ENCODE measurements at places on chromosomes 5 and 9. TPM values are rescaled to one million over a fixed set of nuclear protein-coding genes. Genes with fewer than 3 reads are reported as not detected.

- no peak for DNase-seq
These were observed 54.5 kb downstream of the ALDH1A1 start for GRCh38 chr9:72898360-72898759.

GRCh38 chr5:33565324-33565723 lies 124.6 kb downstream of the TARS1 start:
- no peak for DNase-seq

DNA sequence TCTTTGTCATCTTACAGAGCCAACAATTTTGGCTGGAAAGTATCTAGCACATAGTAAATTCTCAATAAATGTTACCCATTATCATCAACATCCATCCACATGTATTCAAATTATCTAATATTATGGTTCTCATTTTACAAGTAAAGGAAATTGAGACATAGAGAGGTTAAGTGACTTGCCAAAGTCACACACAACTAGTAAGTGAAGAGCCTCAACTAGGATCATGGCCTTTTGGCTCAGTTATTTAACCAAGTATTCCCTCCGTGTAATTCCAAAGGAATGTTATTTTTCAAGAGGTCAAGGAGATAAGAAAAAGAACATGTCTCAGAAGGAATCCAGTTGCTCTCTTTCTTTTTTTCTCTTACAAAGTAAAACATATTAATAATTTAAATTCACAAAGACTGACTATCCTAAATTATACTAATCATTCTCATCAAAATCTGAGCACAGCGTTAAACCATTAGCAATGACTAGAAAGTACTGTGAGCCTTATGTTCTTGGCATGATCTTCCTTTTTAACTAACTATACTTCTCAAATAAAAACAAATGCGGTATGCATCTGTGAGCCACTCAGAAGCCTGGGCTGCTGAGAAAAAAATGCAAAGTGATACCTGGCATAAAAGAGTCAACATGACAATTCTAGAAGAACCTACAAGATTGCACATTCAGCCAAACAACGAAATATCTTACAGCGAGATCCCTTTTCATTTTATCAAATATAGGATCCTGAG lies 350.9 kb downstream of the GLIS3 start:
- DNase-seq: no peak

DNA sequence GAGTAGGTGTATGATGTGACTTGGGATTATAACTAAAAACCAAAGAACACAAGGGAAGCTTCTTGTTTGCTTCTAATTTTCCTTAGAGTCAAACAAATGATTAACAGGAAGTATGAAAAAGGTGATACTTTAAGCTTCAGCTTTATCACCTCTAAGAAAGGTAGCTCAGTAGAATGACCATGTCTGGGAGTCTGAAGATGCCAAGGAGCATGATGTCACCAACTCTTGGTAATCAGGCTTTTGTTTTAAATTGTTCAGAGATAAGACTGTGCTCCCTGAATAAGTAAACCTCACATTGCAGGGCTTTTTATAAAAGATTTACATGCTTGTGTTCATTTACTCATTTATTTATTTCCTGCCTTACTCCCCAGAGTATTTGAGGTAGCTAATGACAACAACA lies 169.9 kb downstream of the FER start:
- peak; percentile 7 for DNase-seq

DNA sequence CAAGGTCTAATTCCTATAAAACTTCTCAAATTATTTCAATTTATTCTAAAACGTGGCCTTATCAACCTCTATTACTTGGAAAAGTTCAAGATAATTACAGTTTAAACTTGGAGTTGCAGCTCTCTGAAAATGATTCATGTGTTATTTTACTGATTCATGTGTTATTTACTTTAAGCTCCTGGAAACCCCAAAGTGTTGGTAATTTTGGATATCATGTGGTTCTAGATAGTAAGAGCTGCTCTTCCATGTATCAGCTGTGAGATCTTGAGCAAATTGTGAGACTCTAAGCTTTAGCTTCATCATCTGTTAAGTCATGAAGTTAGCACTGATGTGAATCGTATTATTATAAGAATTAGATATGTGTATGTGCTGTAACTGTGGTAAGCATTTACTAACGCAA lies 749.2 kb downstream of the TLE4 start:
- no peak for DNase-seq

DNA sequence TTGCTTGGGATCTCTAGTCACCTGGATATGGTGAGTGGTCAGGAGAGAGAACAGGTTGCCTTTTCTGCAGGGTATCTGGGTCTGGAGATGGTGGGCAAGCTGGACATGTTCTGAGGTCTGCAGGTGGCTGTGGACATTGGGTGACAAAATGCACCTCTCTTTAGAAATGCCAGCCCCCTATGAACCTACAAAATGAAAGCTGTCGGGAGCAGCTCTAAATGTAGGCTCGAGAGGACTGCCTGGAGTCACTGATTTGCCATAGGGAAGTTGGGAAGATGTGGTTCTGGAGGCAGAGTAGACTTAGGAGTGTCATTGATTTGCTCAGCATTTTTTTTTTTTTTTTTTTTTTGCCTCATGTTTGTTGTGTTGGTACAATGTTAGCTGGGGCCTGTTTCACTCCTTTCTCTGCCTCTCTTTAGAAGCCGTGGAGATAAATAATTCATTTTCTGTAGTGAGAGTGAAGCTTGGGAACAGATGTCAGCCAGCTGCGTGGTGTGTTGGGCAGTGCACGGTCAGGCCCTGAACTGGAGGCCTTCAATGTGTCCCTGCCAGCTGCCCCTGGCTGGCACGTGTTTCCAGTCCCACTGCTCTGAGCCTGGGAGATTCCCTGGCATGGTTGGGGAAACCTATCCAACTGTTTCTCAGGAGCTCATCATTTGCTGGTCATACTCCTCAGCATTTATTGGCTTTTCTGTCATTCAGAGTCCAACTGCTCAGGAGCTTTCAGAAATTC lies 5.4 kb downstream of the RGS3 start:
- DNase-seq: no peak

DNA sequence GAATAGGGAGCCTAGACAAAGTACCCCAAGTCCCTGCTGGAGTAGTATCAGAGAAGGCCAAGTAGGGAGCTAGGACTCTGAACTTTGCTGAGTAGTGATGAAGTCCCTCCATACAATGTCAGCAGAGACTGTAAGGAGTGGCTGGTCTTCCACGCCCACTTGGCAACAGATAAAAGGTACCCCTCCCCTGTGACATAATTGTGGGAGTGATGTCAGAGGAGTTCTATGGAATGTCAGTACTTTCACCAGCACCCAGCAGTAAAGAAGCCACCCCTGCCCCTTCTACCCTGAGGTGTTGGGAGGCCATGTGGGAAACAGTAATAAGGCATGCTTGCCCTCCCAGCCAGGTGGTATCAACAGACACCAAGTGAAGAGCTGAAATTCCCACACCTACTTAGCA lies 143.9 kb downstream of the SLIT3 start:
- DNase-seq: no peak

DNA sequence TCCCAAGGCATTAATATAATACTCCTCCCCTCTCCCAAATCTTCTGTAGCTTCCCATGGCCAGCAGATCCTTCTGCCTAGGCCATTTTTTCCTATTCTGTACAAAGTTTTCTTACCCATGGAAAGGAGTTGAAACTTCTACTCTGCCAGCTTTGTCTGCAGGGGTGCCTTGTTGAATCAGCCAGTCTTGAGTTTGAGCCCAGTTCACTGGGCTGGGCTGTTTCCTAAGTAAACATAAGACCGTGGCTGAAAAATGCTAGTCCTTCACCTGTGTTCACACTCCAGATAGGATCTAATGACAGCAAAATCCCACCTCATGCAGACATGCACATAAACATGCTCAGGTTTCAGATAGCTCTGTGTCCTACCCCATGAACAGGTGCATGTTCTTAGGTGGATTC lies 10.4 kb downstream of the TEX48 start:
- no peak for DNase-seq

DNA sequence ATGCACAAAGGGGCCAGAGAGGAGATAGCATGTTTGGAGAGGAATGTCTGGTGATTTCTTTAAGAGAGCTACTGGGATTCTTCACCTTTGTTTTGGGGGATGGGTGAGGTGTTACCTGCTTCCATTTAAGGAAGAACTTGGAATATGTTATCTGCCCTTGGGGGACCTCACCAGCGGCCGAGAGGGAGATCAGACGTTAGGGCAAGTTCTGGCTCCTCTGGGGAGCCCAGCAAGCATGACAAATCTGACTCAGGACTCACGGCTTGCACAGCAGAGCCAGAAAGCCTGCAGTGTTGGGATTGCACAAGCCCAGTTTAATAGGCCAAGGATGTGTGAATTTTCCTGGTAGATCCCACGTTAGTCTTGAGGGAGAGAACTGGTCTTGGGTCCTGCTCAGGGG lies 40.3 kb downstream of the SLC28A3 start:
- DNase-seq: no peak

GRCh38 chr9:96478829-96479371 lies 28.9 kb downstream of the HABP4 start:
- DNase-seq: no peak

DNA sequence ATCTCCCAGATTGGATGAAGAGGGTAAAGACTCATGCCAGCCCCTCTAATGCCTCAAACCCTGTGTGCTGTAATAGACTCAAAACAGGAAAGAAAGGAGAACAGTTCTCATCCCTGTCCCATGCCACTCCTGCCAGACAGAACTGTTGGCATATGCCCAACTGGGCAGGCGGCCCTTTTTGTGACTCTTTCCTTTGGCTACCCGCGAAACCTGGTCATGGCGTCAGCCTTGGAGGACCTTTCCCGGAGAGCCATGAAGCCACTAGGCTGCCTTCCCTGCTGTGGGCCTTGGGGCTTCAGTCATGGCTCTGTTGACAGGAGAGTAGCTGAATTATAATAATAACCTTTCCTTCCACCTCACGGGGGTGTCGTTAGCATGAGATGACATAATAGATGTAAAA lies 75.9 kb upstream of the SEMA6A start:
- no peak for DNase-seq

DNA sequence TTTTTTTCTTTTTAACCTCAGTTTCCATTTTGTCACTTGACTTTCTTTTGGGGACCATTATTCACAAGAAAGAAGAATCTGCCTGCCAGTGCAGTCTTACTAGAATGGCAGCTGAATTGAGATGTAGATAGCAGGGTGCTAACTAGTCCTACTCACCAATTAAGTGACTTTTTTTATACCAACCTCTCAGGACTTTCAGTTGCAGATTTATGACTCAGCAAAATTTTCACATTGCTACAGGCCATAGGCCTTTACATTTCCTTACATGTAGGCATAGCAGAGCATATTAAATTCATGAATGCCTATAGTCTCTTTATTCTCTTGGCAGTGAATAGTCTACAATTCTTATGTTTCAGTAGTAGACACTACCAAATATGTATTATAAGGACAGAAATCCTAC lies 54.0 kb upstream of the FKTN start:
- DNase-seq: no peak

DNA sequence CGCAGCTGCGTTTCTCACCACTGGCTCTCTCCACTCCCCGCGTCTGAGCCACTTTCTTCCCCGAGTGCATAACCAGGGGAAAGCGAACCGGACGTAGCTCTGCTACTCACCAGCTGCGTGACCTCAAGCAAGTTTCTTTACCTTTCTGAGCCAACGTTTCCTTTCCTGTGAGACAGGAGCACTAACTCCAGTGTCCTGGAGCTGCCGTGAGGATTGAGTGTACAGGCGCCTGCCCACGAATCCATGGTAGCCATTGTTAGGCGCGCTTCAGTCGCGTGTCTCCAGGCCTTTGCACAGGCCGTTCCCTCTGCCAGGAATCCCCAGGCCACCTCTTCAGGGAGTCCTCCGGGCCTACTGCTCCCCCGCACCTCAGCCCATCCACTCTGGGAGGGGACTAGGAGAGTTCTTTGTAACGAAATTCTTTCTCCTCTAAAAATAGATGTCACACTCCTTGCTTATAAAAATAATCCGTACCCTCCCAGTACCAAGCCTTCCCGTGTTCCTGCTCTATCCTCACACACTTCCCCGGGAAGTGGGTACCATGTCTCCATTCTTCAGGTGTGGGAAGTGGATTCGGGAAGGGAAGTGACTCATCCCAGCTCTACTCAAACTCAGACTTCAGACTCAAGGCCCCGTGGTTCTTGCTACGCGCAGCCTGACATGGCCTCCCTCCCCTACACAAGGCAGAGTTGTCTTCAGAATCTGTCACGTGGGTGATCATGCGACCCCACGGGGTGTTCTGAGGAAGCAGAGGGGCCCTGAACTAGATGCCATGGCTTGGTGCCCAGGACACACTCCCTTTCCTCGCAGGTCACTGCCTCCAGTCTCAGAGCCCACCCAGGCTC lies 16.1 kb upstream of the CRB2 start:
- DNase-seq: no peak

DNA sequence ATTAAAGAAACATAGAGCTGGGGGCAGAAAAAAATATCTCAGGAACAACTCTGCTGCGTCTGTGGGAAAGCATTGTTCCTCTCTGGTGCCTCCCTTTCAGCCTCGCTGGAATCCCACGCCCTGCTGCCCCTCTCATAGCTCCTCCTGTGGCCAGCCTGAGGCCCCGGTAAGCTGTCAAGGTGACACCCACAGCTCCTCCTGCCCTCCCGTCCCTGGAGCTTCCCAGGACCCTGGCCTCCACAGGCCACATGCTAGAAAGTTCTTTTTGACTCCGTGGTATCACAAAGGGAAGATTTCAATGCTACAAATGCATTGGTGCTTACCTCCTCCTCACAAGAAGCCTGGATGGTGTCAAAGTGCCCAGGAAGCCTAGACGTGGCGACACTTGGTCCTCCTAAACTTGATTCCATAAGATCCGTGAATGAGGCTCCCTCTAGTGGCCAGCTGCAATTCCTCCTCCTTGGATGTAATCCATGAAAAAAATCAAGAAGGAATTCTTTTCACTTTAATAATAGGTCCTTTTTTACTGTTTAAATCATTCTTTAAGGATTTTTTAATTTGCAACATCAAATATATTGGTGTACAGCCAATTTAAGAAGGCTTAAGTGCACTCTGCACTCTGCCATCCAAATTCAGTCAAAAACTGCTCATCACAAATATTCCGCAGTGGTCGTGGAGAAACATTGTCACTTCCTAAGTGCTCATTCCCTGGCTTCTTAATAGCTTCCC lies 104.9 kb downstream of the CFAP90 start:
- peak; percentile 42 for DNase-seq

- DNase-seq: no peak
These were observed 462.0 kb downstream of the HTR1A start for GRCh38 chr5:63500242-63500641.

GRCh38 chr5:129399069-129399468 lies 61.0 kb upstream of the ADAMTS19 start:
- DNase-seq: no peak

Gene AQP3
- 0.25 TPM for total RNA-seq

Gene MSX2
- total RNA-seq: 0.13 TPM

Gene FLT4
- total RNA-seq: 236 TPM

Gene TRAF1
- total RNA-seq: 0.51 TPM

Gene SLC23A1
- total RNA-seq: not detected

Gene ST8SIA4
- 7.2 TPM for total RNA-seq

Gene LVRN
- total RNA-seq: 0.25 TPM
